Stimulated activated CD8-positive, alpha-beta memory T cell treated with anti-CD3 and anti-CD28 coated beads, Interleukin-4, amount 100 ng/mL, for 1 hour (primary cell): ENCODE measurements at places on chromosomes 2 and 18.

DNA sequence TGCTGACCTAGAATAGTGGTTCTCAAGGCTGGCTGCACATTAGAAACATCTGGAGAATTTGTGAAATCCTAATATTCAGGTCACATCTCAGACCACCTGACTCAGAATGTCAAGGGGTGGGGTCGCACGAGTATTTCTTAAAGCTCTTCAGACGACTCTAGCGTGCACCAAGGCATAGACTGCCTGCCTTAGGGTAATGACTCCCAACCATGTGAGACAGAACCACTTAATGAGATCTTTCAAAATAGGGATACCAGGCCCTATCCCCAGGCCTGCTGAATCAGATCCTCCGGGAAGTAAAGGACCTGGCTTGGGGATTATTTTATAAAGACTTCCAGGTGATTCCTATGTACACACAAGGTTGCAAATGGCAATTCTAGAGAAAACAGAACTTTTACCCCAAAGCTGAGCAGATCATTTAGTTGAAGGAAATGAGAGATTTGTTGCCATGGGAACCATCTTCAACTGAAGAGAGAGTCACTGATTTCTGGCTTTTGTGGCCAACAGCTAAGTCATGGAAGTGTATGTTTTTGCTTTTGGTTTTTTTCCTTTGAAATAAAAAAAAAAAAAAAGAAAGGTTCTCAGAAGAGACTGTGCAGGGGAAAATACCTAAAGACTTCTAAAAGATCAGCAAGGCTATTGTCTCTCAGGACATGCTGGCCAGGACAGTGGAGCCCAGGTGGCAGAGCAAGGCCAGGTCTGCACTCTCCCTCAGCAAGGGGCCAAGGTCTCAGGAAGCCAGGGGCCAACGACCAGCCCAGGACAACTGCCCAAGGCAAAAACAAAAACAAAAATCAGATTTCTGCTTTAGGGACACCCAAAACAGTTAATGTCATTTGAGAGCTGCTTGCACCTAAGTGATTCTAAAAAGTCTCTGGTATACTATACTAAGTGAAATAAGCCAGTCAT, 15.3 kb upstream of the LOXHD1 start:
- no peak for DNase-seq

DNA sequence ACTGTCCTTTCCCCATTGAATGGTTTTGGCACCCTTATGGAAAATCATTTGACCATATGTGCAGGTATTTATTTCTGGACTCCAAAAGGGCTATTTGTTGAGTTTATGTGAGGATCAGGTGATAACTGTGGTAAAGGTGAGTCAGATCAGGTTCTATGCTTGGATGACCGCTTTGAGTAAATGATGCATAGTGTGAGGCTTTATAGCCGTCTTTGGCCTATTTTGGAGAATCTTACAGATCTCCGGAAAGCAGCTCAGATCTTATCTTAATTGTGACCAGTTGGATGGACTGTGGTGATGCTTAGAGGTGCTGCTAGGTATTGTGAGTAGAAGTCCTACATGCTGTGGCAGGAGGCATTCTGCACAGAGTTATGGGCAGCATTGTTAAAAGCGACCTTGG, 126.2 kb downstream of the METTL8 start:
- DNase-seq = no peak

GRCh38 chr2:150162241-150162942, 325.1 kb downstream of the RND3 start:
- DNase-seq = no peak

DNA sequence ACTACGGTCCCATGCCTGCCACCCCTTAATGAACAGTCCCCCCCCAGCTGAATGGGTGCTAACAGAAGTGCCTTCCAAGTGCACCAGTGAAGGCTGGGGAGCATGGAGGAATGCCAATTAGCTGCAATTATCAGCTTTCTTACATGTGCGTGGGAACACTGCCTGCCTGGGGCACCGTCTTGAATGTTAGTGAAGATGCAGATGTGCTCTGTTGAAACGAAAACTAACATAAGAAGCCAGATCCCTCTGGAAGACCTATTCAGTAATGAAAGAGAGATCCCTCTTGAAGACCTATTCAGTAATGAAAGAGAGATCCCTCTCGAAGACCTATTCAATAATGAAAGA, 154.5 kb downstream of the CLIP4 start:
- no peak for DNase-seq

- no peak for DNase-seq
Observed at GRCh38 chr2:20532634-20533437, 86.0 kb downstream of the RHOB start.
